Fibroblast of skin of abdomen (primary cell): ENCODE measurements at places on chromosomes 1 and 21.

DNA sequence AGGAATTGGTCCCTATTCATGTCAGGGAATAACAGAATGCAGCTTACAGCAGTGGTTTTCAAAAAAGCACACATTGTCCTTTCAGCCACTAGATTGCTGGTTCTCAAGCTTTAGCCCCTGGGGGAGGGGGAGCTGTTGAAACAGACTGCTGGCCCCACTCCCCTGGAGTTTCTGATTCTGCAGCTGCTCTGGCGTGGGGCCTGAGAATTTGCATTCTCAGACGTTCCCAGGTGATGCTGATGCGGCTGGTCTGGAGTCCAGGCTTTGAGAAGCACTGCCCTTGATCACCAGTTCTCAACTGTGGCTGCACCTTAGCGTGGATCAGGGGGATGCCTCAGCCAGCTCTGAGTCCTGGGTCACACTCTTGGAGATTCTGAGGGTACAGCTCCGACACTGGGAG is 62.7 kb upstream of the LAPTM5 start:
- DNase-seq = no peak

DNA sequence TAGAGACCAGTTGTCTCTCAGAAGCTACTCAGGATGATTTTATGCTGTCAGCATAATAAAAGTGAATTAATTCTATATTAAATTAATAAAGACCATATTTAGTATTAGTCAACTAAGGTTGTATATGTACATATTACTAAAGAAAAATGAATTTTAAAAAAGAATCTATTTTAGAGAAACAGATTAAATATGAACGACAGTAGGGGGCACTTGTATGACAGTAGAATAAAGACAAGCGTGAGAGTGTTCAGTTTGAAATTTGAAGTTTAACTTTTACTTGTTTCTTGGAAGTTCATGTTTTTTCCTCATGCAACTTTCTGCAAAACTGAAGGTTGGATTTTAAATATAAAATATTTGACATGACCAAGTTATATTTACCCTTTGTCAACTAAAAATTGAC is 67.9 kb upstream of the MACF1 start:
- DNase-seq = no peak

DNA sequence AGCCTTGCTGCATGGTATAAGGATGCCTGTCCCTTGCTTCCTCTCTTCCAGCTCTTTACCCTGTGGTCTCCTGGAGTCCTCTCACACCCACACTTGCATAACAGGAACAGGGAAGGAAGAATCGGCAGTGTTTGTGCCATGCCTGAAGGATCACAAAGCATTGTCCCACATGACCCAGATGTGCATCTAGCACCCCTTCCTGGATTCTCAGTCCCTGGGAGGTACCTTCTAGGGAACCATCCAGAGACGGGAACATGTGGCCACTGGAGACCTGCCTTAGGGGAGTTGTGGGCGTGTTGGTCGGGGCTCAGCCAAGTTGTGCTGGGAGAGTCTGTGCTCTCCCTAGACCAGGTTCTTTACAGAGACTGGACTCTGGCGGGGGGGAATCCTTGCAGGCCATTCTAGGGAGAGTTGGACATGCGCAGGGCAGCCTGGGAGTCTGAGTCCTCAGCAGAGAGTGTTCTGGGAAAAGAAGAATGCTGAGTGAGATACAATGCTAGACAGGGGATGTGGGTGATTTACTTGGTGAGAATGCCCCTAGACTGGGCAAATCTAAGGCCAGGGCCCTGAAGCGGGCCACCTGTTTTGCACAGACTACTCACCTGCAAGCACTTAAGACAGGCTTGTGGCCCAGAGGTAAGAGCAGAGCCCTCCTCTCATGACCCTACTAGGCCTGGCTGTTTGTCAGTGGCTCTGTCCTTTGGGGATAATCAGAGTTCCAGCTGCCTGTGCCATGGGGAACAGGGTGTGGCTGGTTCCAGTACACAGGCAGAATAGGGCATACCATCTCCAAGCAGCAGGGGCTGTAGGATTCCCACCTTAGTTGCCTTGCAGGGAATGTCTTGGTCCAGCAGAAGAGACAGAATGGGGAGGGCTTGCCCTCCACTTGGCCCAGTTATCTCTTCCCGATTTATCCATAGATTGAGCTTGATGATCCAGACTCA is 89.8 kb downstream of the MAN1C1 start:
- DNase-seq = no peak

GRCh38 chr1:40799351-40799867 is 15.8 kb downstream of the KCNQ4 start:
- peak; percentile 22 for DNase-seq

- no peak for DNase-seq
Observed at GRCh38 chr1:227891223-227891954, 56.3 kb downstream of the WNT9A start.

GRCh38 chr1:215146240-215146975 is 63.9 kb downstream of the KCNK2 start:
- peak; percentile 49 for DNase-seq

GRCh38 chr1:115677565-115677964 is 35.8 kb downstream of the VANGL1 start:
- DNase-seq = no peak

DNA sequence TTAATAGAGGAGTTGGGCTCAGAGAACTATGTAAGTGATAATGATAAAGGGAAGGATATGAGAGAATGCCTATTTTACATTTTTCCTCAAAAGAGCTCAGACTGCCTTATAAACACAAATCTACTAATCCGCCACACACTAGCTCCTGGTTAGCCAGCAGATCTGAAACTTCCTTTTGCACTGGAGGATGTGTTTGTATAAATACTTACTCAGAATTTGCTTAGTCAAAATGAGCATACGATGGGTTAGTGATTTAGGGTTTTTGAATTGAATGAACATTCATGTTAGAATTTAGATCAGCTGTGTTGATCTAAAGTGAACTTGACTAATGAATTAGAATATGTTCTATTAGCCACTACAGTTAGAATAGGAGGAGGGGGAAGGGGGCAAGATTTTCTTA is 9.1 kb upstream of the IER5 start:
- peak; percentile 42 for DNase-seq

- DNase-seq = peak; percentile 88
Observed at GRCh38 chr1:162696286-162696862, 64.1 kb downstream of the DDR2 start.

DNA sequence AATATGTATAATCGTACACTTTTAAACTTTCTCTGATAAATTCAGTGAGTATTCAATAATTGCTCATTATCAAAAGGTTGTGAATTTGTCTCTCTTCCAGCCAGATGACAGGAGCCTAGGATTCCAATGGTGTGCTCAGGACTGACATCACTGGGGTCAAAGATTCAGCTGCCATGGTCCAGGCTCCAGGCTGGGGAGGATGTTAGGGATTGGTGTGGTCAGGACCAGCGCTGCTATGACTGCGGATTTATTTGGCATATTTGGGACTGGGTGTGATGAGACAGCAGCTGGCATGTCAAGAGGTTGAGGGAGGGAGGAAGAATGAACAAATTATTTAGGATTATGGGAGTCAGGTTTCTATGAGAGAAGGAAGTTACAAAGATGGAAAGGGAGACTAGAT is 48.2 kb upstream of the ABCA4 start:
- DNase-seq = no peak

DNA sequence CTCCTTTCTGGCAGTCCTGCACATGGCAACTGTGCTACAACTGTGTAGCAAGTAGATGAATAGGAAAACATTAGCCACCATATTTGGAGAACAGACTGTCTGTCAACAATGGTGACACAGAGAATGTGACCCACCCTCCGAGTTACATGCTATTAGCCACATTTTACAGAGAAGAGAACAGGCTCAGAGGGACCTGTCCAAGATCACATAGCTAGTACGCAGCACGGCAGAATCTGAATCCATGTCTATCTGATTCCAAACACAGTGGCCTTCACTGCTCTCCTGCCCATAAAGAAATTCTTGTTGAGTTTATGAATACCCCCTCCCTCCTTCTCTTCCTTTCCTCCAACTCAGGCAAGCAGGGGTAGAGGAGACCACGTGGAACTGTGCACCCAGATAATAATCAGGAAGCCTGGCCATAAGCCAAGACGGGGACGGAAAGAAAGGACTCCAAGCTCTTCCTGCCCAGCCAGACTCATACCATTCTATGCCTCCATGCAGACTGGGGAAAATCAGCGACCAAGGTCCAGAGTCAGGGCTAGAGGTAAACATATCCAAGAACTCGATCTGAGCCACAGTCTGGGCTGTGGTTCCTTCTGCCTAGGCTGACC is 78.8 kb downstream of the TRABD2B start:
- DNase-seq = no peak

GRCh38 chr1:200372095-200372884 is 37.5 kb downstream of the ZNF281 start:
- DNase-seq = peak; percentile 89

- no peak for DNase-seq
Observed at GRCh38 chr1:40853885-40854170, 8.3 kb downstream of the CITED4 start.

DNA sequence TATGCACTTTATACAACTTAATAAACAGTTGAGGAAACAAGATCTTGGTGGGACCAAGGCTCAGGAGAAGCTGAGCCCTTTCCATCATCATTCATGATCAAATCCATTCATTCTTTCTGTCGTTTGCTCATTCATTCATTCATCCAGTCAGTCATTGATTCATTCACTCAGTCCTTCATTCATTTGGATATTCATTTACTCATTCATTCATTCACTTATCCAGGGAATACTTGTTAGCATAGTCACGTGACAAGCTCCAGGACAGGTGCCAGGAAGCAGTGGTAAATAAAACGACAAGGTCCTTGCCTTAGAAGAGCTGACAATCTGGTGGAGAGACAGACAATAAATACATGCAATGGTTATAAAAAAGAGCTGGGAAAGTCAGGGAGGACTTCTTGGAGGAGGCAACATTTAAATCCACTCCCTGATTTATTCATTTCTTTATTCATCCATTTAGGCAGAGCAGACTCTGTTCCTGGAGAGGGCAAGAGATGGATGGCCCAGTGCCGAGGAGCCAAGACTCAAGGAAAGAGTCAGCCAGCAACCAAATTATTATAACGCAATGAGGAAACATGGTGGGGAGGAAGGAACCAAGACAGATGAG is 74.1 kb upstream of the CASZ1 start:
- no peak for DNase-seq

DNA sequence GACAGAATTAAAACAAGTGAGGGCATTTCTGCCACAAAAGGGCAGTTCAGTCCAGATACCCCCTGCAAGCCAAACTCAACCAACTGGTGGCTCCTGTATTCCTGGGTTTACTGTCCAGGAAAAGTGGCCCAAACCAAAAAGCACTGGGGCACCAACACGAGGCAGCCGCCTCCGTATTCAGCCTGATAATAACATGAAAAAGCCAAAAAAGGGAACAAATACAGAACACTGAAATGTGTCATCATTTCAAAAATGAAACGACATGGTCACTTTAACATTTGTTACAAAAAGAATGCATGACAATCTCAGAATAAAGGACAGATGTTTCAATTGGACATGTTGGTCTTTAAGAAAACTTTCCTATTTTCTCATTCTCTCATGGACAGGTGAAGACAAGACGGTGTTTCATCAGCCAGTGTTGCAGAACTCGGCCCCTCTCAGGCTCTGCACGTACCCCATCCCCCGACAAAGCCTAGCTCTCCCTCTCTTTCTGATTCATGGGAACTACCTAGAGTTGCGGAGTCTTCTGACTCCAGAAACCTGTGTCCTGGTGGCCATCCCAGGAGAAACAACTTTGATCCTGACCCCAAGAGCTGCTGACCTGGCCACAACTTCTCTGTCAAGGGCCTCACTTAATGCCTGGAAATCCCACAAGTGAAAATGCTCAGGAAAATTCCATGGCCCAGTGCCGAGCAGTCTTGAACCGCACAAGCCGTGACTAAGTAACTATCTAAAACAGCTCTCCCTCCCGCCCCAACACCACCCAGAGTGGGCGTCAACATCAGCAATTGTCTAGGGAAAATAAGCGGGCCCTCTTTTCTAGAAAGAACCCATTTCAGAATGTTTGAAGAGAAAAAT is 27.1 kb downstream of the ZBTB17 start:
- DNase-seq = peak; percentile 95

GRCh38 chr1:29356663-29357062 is 120.3 kb downstream of the PTPRU start:
- DNase-seq = no peak

- no peak for DNase-seq
Observed at GRCh38 chr1:71068325-71069240, 12.3 kb downstream of the ZRANB2 start.

- no peak for DNase-seq
Observed at GRCh38 chr1:77038000-77038399, 170.7 kb downstream of the ST6GALNAC5 start.

GRCh38 chr1:160177231-160177630 is 13.1 kb upstream of the CASQ1 start:
- DNase-seq = no peak

DNA sequence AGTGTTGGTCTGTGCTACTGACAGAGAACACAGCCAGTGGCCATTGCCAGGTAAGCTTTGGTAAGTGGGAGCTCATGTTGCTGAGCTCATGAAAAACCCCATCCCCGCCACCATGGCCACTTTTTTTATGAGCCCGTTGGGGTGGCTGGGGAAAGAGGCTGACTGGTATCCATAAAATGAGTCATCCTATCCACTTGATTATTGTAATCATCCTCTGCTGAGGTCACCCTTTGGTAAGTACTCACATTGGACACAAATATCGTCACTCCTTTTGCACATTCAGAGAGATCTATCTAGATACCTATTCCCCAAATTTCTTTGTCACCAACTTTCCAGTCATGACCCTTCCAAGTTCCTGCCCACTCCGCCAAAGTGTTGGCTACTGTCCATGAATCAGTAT is 22.0 kb downstream of the SLAMF7 start:
- no peak for DNase-seq

- peak; percentile 10 for DNase-seq
Observed at GRCh38 chr1:186302381-186302920, 72.6 kb downstream of the TPR start.

- peak; percentile 25 for DNase-seq
Observed at GRCh38 chr1:108801101-108801500, 54.6 kb downstream of the STXBP3 start.

DNA sequence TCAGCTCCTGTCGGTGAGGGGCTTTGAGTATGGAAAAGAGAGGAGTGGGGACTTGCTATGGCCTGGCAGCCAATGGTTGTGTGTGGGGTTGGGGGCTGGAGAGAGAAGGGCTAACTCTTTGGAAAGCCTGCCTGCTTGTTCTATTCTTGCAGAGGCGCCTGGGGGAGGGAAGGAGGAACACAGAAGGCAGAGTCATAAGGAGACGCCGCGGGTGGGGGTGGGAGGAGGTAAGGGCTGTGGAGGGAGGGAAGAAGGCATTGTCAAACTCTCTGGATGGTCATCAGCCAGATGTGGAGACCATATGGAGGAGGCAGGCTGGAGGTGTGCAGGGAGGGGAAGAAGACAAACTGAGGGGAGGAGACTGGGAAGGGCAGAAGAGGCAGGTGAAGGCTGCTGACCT is 70.0 kb downstream of the PLXNA2 start:
- DNase-seq = no peak
